ENCODE measurements at places on chromosomes 2 and 18. TPM values are rescaled to one million over a fixed set of nuclear protein-coding genes. Genes with fewer than 3 reads are reported as not detected.
A peak's percentile ranks its signal among the peaks of the same experiment; 100 is the strongest.

DNA sequence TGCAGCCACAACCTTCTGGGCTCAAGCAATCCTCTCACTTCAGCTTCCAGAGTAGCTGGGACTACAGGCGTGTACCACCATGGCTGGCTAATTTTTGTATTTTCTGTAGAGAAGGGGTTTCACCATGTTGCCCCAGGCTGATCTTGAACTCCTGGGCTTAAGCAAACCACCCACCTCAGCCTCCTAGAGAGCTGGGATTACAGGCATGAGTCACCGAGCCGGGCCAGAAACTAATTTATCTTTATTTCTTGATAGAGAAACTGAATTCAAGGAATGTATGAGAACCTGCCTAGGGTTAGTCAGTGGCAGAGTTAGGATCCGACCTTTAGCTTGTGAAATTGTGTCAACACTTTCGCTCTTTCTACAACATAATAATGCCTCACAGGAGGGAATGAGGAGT is 19.3 kb upstream of the ITGAV start:
- DNase-seq, result peak; percentile 68

GRCh38 chr2:238915596-238915995 is 67.7 kb downstream of the TWIST2 start:
- DNase-seq, result no peak

- DNase-seq, result no peak
Measured at GRCh38 chr2:960061-960736, 9.6 kb downstream of the SNTG2 start.

DNA sequence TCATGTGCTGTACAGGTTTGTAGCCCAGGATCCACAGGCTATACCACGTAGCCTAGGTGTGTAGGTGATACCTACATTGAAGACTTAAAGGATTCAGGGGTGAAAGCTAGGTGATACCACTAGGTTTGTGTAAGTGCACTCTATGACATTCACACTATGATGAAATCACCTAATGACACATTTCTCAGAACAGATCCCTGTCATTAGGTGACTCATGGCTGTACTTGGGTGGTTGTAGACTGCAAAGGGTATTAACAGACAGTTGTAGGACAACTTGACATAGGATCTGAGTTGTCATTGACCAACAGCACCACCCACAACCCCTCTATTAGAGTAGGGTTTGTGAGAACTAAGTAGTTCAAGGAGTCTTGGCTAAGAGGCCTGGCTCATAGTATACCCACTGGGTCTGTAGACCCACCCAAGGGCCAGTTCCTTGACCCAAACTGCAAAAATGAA is 27.7 kb upstream of the SMCHD1 start:
- DNase-seq, result peak; percentile 26

DNA sequence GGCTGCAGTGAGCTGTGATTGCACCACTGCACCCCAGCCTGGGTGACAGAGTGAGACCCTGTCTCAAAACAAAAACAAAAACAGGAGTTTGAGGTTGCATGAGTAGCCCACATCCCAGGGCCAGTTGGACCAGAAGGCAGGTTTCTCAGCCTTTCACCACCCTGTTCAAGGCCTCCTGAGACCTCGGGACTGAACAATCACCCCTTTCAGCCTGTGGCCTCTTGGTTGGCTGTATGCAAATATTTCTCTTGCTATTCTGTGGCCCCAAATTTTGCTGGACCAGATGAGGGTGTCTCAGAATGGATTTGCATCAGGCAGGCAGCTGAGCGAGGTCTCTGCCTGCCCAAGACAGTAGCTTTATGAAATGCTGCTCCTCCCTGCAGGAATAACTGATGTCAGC is 56.9 kb downstream of the DPYSL5 start:
- DNase-seq, result no peak

DNA sequence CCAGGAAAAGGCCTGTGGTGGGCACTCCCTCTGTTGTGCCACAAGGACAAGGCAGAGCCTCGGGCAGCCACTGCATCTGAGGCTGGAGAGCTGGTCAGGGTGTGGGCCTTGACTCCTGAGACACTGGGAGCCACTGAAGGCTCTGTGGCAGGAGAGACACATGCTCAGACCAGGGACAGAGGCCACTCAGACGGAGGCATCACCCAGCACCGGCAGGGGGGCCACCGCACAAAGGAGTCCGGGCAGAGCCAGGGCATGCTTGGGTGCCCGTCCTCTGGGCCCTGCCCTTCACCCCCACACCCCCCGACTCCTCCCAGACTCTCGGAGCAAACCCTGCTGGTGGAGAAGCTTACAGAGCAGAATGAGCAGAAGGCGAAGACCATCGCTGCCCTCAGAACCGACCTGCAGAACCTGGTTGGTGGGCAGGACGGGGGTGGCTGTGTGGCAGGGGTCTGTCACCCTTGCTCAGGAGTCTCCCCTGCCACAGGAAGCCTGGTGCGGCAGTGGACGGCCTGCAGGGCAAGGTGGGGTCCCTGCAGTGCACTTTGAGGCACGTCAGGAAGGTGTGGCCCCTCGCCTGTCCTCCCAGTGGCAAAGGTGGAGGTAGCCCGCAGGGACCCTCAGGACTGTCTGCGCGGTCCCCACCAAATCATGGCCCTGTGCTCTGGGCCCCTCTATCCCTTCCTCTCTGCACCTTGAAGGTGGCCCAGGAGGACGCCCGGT is 26.0 kb downstream of the CROCC2 start:
- DNase-seq, result no peak

DNA sequence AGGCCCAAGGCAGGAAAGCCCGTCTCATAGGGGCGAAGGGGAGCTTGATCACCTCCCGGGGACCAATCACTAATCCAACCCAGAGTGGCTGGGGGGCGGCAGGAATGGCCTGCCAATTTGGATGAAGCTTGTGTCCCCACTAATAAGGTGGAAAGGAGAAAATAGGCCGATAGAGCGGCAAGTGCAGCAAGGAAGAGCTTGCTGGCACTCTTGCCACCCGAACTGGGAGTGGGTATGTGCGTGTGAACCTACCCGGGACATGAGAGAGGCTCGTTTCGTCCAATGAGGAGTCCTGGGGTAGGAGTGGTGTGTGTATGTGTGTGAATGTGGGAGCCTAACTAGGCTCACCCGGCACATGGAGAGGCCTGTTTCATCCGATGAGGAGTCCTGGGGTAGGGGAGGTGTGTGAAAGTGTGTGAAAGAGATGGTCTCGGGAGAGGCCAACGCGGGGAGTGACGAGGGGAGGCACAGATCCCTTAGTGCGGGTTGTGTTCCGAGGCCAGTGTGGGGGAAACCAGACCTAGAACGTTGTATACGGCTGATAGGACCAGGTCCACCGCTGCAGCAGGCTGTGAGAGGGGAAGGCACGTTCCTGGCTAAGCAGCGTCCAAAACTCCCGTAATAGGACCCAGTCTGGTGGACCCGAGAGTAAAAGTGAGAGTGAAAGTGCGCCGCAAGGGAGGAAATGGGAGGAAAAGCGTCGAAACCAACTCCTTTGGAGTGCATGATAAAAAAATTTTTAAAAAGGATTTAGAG is 47.1 kb upstream of the SELENOI start:
- DNase-seq, result no peak

GRCh38 chr2:16584084-16584483 is 81.5 kb downstream of the CYRIA start:
- DNase-seq, result no peak

GRCh38 chr2:174003720-174004695 is 38.8 kb upstream of the SP3 start:
- DNase-seq, result peak; percentile 21

GRCh38 chr2:164911832-164912231 is 43.5 kb downstream of the SLC38A11 start:
- no peak for DNase-seq

DNA sequence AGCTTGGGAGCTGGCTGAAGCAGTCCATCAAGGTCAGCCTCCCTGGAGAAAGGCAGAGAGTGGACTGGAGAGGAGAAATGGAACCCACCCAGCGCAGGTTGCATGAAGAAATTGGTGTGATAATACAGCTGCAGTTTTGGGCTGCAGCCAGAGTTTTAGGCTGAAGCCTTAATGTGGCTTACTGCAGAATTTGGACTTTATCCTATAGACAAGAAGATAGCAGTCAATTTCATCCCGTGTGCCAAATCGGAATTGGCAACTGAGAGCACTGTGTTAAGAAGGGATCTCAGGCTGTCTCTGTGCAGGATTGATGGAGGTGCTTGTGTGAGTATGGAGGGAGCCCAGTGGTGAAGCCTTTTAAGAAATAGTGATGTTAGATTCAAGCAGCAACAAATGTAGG is 7.5 kb downstream of the SGPP2 start:
- no peak for DNase-seq

GRCh38 chr18:23181547-23181946 is 46.3 kb downstream of the CABLES1 start:
- no peak for DNase-seq

Gene DNER
- total RNA-seq, result 68.3 TPM

Gene PROKR1
- total RNA-seq, result not detected

Gene PRKAG3
- not detected for total RNA-seq

Gene CYS1
- 5.9 TPM for total RNA-seq

Gene CABLES1
- total RNA-seq, result 7.1 TPM

Gene PID1
- 6.9 TPM for total RNA-seq

Gene PER2
- 1.6 TPM for total RNA-seq

Gene SLC23A3
- total RNA-seq, result 0.67 TPM

Gene WIPF1
- total RNA-seq, result 8.1 TPM
